ENCODE measurements at places on chromosomes 6 and 20.

- no peak for DNase-seq
Measured at GRCh38 chr20:40637176-40637575, 51.9 kb downstream of the MAFB start.

GRCh38 chr6:19831358-19831757 lies 5.8 kb upstream of the ID4 start:
- DNase-seq = no peak

DNA sequence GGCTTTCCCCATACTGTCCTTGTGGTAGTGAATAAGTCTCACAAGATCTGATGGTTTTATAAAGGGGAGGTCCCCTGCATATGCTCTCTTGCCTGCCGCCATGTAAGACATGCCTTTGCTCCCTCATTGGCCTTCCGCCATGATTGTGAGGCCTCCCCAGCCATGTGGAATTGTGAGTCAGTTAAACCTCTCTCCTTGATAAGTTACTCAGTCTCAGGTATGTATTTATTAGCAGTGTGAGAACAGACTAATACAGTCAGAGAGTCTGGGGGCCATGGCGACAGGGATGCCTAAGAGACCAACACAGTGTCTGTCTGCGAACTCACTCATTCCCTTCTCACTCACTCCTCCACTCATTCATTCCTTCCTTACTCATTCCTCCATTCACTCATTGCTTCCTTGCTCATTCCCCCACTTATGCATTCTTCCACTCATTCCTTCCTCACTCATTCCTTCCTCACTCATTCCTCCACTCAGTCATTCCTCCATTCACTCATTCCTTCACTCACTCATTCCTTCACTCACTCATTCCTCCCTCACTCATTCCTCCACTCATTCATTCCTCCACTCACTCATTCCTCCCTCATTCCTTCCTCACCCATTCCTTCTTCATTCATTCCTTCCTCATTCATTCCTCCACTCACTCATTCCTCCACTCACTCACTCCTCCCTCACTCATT lies 137.5 kb upstream of the AGPAT4 start:
- DNase-seq = no peak

GRCh38 chr6:33276581-33276863 lies 401 bp upstream of the B3GALT4 start:
- no peak for DNase-seq

DNA sequence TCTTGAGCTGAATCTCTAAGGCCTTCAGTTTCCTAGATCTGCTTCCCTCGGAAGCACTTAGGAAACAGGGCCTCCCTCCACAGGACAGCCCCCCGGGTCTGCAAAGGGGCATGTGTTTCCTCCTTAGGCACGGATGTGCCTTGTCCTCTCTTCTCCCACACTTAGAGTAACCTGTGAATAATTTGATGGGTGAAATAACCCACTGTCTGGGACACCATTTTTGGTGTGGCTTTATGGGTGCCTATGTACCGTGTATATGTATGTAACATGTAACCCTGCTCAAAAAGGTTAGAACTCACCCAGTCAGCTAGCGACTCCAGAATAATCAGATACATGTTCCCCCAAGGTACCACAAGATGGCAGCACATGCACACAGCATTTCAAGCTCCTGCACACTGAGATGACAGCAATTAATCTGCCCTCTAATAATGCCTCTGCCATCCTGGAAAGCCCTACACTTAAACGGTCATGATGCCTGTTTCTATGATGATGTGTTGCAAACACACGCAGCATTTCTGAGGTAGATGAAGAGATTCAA lies 212.0 kb upstream of the PROKR2 start:
- DNase-seq = peak; percentile 73

- no peak for DNase-seq
Measured at GRCh38 chr6:41274256-41274655, 12.2 kb downstream of the TREM1 start.

DNA sequence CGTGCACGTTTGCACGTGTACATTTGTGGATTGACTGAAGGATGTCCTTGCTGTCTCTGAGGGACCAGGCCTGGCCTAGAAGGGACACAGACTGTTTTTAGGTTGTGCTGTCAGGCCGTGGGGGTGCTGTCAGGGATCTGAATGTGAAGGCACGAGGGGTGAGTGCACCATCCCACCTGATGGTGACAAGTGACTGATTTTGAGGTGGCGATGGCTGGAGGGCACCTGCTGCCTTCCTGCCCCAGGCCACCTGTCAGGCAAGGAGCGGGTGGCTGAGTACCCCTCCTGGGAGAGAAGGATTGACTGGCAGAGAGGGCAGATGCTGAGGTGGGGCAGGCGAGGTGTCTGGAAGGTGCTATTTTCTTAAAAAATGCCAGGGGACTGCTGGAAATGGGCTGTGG lies 1.2 kb downstream of the RAB44 start:
- DNase-seq = no peak

DNA sequence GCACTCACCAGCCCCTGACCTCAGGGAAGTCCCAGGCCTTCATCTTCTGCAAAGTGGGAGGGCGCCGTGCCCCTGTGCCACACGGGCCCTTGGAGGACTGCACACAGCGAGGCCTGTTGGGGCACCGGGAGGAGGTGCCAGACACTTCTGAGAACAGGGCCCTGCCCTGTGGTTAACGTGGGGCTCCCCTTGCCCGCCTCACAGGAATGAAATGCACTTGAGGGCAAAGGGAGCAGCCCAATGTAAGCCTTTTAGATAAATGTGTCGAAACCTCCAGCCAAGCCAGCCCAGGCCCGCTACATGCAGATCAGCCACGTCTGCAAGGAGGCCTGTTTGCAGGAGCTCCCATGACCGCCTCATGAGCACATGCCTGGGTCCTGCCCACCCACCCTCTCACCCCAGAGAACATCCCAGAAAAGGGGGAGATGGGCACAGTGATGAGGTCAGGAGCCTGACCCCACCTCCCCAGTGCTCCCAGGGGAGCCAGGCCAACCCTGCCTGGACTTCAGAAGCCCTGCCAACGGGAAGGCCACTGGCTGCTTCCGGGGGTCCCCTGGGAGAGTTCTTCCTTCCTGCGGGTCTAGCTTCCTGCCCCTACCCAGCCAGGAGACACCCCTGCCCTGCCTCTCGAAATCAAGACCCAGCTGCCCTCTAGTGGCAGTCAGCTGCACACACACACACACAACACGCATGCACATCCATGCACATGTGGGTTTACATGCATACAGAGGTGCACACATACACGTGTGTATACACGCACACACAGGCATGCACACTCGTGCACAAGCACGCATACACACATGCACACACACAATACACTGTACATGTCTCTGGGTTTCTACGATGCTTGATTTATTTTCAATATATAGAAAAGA lies 178.7 kb downstream of the TAF4 start:
- peak; percentile 27 for DNase-seq

GRCh38 chr6:100479179-100480035 lies 14.7 kb upstream of the SIM1 start:
- DNase-seq = no peak

GRCh38 chr20:24473435-24474223 lies 4.2 kb downstream of the SYNDIG1 start:
- no peak for DNase-seq

- no peak for DNase-seq
Measured at GRCh38 chr6:109076377-109076776, 18.3 kb downstream of the SESN1 start.

- no peak for DNase-seq
Measured at GRCh38 chr20:44717986-44718385, 2.8 kb downstream of the CCN5 start.

GRCh38 chr6:72560721-72561593 lies 60.9 kb upstream of the KCNQ5 start:
- DNase-seq = no peak

DNA sequence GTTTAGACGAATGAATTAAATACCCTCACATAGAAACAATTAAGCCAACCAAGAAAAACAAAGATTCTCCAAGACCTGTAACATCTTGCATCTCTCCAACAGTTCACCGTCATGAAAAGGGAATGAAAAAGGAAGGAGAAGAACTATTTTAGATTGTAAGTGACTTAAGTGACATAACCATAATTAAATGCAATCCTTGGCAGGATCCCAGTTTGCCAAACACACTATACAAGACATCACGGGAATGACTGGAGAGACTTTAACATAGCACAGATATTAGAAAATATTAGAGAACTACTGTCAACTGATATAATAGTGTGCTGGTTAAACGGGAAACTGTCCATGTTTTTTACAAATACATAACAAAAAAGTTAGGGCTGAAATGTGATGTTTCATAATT lies 22.2 kb downstream of the EPB41L2 start:
- DNase-seq = no peak

DNA sequence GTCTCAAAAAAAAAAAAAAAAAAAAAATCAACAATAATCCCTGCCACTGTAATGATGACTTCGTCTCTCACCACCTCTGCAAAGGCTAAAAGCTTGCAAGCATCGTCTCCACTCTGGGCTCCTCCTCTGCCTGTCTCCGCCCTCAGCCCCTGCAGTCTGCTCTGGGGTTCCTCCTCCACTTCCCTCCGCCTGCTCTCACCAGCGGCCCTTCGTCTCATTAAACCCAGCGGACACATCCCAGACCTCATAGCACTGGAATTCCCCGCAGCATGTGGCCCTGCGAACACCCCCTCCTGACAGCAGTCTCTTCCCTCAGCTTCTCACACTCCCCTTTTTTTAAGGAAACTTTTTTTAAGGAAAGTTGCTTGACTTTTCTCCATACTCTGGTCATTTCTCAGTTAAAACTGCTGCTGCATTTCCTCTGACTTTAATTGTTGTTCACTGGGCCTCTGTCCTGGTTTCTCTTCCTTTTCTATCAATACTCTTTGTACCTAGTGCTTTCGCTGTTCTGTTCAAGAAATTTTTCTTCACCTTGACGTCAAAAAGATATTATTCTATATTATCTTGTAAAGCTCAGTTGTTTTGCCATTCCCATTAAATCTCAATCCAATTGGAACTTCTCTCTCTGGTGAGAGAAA lies 70.9 kb upstream of the PLEKHG1 start:
- no peak for DNase-seq

DNA sequence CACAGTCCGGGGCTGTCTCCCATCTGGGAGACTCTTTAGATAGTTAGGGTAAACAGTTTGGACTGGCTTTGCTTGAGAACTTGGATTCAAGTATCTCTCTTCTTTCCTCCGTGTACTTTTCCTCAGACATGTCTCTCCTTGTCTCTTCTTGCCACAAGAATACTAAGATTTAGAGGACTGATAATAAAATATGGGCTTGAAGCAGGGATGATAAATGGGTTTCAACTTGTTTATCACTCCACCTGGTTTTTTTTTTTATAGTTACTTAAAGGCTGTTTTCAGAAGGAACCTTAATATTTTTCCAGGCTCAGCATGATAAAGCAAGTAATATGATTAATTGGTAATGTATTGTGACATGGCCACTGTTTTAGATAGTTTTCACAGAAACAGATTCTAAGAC lies 40.9 kb upstream of the KIF13A start:
- DNase-seq = no peak

GRCh38 chr20:19868441-19868840 lies 110.4 kb downstream of the RIN2 start:
- DNase-seq = no peak

DNA sequence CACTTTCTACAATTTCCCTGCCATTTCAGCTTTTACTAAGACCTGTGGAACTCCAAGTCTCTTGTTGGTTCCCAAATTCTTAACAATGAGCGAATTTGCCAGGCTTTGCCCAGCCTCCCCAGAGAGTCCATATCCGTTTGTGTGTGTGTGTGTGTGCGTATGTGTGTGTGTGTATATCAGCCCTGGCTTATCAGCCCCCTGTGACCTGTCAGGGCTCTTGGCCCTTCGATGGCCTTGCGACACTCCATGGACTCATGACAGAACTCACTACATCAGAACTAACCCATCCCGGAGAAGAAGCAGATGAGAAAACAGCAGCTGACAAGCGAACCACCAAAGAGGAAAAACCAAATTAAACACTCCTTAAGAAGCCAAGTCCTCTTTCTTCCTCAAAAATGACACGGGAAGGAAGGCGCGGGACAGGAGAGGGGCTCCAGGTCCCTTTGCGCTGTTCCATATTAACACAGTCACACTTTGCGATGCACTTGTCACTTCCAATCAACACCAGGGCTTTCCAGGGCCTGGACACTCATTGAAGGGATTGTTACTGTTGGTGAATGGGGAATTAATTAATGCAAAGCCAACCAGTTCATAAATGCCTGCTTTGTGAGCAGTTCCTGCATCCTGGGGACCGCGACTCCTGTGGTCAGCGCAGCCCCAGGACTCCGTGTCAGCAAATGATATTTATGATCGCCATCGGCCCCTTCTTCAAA lies 524.0 kb downstream of the CD83 start:
- DNase-seq = no peak

GRCh38 chr20:37265152-37265551 lies 3.5 kb upstream of the GHRH start:
- peak; percentile 46 for DNase-seq

- peak; percentile 85 for DNase-seq
Measured at GRCh38 chr20:32761831-32762753, at the start of gene DNMT3B. Gene DNMT3B, plus strand, starts transcription at chr20:32762385. Its CDS starts 17,939 bp downstream, at chr20:32780324.

DNA sequence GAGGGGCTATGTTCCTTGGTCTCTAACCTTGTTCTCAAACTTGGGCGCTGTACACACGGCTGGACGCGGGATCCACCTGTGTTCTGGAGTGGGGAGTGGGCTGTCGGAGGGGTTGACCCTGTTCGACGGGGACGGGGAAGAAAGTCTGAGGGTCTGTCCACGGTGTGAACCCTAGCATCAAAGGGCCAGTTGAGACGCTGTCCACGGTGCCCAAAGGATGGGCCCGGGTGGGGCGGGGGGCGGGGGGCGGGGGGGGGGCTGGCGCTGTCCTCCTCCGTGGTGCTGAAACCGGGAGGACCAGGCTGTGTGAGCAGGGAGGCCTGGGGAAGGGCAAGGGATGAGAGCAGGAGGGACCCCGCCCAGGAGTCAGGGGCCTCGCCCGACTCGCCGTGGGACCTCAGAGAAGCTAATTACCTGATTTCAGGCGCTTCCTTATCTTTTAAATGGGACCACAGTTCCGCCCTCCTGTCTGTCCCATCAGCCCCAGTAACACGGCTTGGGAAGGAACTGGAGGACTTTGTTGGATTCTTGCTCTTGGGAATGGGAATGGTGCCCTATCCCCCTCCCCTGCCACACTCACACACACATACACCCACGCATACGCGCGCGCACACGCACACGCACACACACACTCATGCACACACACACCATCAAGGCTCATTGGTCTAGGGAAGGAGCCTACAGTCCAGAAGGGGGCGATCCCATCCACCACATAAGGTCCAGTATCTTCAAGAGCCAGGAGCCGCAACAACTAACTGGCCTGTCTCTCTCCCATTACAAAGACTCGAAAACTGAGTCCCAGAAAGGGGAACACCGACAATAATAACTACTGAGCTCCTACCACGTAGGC lies 1.0 kb upstream of the VSTM2L start:
- DNase-seq = peak; percentile 28

All from activated T-cell treated with anti-CD3 and anti-CD28 coated beads, Interleukin-2, amount 50 U/mL, for 72 hours (primary cell).